ENCODE measurements at places on chromosomes 6 and 20. TPM values are rescaled to one million over a fixed set of nuclear protein-coding genes. Genes with fewer than 3 reads are reported as not detected.

GRCh38 chr6:158347335-158347734 is 35.1 kb downstream of the TULP4 start:
- DNase-seq: no peak

DNA sequence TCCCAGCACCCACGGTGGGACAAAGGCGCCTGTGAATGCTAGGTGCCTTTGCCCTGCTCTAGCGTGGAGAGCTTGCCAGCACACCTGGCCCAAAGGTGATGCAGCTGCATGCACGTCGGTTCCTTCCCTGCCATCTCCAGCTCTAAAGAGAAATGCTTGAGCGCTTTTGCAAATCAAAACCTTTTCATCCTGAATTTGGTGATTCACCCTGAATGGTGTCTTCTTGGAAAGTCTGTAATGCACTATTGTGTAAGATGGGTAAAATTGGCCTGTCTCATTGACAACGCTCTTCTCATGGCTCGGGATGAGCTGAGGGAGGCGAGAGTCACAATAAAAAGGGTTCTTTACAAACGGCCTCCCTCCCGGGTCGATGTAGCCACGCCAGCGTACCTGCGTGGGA is 103.1 kb upstream of the ID4 start:
- DNase-seq: no peak

- no peak for DNase-seq
Observed at GRCh38 chr20:33404281-33404680, 3.0 kb upstream of the CDK5RAP1 start.

GRCh38 chr6:131003488-131004386 is 59.3 kb downstream of the EPB41L2 start:
- no peak for DNase-seq

- no peak for DNase-seq
Observed at GRCh38 chr20:40763646-40764295, 74.7 kb upstream of the MAFB start.

GRCh38 chr20:834151-834746 is 734 bp downstream of the FAM110A start:
- DNase-seq: no peak

- no peak for DNase-seq
Observed at GRCh38 chr20:63700199-63701050, 4.0 kb downstream of the TNFRSF6B start.

DNA sequence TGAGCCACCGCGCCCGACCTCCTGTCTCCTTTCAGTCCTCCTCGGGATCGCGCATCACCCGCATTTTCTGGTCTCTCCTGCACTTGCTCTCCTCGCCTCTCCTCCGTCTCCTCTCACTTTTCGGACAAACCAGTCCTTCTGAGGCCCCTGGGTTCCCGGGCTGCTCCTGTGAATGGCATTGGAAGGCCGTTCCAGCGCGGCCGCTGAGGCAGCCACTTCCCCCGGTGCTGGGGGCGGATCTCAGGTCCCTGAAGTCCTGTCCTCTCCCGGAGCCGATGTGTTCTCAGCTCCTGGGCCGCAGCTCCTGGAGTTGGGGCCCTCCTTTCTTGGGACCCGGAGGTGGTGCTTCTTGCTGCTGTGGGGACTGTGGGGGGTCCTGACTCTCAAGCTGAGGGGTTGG is 803 bp downstream of the MICB start:
- DNase-seq: no peak

- no peak for DNase-seq
Observed at GRCh38 chr6:47527274-47527673, 49.7 kb downstream of the CD2AP start.

- no peak for DNase-seq
Observed at GRCh38 chr6:123888771-123889513, 85.3 kb downstream of the NKAIN2 start.

DNA sequence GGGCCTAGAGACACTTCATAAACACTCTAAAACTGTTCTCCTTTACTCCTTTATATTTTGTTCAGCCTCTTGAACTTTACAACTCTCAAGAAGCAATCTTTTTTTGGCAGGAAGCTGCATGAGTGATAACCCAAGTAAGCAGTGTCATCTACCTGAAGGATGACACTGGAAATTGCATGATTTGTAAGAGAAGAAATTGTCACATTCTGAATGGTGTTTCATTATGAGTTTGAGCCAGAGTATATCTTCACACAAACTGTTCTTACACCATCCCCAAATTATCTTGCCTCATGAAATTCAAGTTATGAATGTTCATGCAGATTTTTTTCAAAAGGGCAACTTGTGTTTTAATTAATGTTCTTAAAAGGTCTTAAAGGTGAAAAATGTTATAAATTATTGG is 799.3 kb downstream of the TBC1D32 start:
- no peak for DNase-seq

DNA sequence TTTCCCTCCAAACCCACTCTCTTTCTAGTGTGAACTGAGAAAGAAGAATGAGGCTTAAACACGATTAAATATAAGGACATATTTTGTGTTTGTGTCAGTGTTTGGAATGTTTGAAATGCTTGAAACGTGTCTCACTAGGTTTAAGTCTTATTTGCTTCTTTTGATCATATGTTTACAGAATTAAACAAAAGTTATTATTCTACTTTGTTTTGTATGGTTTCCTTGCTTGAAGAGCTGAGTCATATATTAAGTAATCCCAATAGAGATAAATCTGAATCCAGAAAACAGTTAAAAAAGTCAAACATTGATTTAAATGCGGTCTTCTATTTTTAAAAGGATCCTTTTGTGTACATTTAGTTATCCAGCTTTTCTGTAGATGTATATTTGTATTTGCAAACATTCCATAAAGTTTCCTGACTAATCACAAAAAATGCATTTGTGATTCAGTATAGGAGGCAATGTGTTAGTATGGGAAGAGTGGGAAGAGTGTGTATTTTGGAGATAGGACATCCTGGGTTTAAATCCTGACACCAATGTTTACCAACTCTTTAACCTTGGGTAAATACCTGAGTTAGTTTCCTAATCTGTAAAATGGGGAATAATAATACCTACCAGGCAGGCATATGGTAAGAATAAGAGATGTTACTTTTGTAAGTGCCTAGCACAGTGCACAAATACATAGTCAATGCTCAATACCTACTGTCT is 72.9 kb downstream of the TSBP1 start:
- no peak for DNase-seq

DNA sequence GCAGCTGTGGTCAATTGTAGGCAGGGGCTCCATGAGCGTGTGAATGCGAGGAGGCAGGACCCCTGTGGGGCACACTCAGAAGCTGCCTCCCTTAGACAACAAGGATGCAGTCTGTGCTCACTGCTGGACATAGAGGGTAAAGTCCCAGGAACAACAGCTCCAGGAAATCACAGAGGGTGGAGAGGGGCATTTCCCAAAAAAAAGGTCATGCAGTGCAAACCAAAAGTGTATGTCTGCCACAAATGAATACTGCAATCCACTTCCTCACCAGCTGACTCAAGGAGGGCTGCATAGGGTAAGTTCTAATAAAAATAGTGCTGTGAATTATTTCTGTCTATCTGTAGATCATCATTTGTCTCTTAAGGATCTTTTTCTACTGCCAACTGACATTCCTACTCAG is 95.8 kb downstream of the RNF182 start:
- DNase-seq: no peak

DNA sequence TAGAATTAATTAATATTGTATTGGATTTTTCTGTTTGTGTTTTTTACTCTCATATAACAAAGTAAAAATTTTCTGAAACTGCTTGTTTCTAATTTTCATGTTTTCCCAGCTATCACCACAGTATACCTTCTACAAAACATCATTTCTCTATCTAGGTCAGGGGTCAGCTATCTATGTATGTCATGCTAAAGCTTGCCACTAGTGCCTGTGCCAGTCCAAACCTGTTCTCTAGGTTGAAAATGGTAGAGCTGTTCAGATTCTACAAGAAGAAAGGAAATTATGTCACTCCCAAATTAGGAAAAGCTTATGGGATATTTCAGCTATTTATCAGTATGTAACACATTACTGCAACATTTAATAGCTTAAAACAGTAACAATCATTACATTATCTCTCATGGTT is 5.8 kb upstream of the ME1 start:
- no peak for DNase-seq

- no peak for DNase-seq
Observed at GRCh38 chr20:33840759-33841435, 29.7 kb downstream of the CHMP4B start.

- no peak for DNase-seq
Observed at GRCh38 chr6:102986086-102986485, 1592.6 kb downstream of the GRIK2 start.

DNA sequence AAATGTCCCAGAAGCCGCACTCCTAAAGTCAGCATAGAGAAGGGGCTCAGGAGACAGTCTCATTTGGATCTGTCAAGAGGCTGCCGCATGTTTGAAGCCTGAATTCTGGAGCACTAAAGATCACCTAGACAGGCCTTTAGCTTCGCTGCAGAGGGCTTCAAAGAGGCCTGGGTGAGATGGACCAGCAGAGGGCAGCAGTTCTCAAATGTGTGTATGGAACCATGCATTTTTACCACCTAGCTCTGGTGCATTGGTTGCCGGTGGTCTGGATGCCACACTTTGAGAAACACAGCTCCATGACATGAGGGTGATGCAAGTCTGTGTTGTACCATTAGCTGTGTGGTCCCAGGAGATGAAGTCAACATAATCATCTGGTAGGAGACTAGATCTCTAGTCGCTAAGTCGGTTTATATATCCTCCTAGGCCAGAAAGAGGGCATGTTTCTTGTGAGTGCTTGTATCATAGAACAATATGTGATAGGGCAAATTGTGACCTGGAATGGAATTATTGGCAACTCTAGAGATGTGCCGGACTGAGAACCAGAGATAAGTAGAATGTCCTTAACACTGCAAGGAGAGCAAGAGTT is 64.8 kb downstream of the KIAA0319 start:
- DNase-seq: peak; percentile 84

GRCh38 chr6:4162370-4162769 is 27.0 kb upstream of the ECI2 start:
- DNase-seq: no peak

- no peak for DNase-seq
Observed at GRCh38 chr6:80388507-80388906, 282.0 kb downstream of the BCKDHB start.

GRCh38 chr20:15603506-15603905 is 969.7 kb downstream of the KIF16B start:
- DNase-seq: no peak

DNA sequence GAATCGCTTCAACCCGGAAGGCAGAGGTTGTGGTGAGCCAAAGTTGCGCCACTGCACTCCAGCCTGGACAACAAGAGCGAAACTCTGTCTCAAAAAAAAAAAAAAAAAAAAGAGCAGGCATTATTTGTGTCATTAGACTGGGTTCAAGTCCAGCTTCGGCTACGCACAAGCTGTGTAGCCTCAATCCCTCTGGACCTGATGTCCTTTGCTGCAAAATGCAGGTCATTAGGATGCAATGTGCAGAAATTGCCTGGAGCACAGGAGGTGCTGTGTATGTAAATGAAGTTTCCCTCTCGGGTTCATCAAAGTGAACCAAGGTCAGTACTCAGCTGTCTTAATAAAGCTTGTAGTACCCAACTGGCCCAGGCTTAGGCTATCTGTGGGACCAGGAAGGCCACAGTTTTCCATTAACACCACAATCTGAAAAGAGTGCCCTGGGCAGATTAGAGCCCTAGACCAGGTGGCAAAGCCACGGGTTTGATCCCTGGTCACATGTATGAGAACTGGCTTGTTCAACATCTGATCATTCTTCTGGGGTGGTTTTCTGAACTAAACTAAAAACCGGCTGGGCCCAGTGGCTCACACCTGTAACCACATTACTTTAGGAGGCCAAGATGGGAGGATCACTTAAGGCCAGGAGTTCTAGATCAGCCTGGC is 155.3 kb downstream of the ZMYND8 start:
- DNase-seq: no peak

DNA sequence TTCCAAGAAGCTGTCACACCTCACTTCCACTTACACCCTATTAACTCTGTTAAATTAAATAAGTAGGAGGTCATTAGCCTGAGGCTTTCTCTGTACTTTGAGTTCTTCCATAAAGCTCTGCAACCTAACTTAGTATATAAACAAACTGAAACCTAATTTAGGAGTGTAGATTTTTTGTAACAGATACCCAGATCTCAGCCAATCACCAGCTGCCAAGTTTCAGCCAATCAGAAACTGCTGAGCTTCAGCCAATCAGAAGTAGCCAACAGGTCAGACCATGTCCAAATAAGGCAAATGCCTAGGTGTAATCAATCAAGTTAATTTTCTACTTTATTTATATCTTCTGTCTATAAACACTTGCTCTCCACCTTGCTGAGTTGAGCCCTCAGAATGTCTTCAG is 142.7 kb upstream of the SULF2 start:
- no peak for DNase-seq

DNA sequence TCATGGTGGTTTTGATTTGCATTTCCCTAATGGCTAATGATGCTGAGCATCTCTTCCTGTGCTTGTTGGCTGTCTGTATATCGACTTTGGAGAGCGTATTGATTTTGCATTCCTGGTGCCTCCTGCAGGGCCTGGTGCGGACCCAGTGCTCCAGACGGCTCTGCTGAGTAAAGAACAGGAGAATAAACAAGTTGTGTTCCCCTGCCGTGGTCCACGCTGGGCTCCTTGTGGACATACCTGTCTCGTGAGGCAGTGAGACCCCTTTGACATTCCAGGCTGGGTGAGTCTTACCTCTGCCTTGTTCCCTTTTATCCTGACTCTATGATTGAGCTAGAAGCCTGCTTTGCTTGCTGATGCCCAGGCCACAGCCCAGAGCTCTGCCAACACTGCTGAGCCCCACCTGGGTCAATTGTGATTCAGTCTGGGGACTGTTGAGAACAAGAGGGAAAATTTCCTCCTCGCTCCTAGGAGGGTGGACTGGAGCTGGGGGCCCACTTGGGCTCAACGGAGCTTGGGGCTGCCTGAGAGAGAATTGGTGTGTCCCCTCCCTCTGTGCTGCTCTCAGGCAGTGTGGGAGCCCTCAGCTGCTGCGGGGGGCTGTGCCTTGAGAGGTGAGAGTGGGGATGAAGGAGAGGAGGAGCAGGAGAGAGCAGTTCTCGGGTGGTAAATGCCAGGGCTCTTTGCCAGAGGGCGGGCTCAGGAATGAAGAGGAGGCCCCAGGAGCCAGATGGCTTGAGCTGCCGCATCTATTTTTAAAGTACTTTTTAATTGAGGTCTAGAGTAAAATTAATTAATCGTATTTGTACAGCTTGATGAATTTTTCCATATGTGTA is 43.7 kb upstream of the PMEPA1 start:
- no peak for DNase-seq

- DNase-seq: no peak
Observed at GRCh38 chr6:89501222-89501621, 68.3 kb downstream of the ANKRD6 start.

DNA sequence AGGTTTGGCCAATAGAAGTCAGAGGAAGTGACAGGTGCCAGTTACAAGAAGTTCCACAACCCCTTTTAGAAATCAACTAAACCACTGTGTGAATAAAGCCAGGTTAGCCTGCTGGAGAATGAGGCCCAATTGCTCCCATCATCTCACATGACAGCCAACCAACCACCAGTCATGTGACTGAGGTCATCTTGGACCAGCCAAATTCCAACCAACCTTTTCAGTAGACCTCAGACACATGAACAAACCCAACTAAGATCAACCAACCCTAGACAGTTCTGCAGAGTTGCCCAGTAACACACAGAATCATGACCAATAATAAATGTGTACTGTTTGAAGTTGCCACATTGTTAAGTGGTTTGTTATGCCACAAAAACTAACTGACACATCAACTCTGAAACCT is 44.6 kb upstream of the GGTLC1 start:
- no peak for DNase-seq

SIRPB2 gene
- total RNA-seq: 0.74 TPM

TPX2 gene
- 21.8 TPM for total RNA-seq

DSP gene
- total RNA-seq: 250 TPM

TFAP2A gene
- total RNA-seq: 0.99 TPM

OVOL2 gene
- 22.8 TPM for total RNA-seq

TRIM38 gene
- total RNA-seq: 9.7 TPM

ETV7 gene
- total RNA-seq: 4.5 TPM

All from colonic mucosa (tissue), 4 donors.